ENCODE measurements at places on chromosomes 16 and 17.

DNA sequence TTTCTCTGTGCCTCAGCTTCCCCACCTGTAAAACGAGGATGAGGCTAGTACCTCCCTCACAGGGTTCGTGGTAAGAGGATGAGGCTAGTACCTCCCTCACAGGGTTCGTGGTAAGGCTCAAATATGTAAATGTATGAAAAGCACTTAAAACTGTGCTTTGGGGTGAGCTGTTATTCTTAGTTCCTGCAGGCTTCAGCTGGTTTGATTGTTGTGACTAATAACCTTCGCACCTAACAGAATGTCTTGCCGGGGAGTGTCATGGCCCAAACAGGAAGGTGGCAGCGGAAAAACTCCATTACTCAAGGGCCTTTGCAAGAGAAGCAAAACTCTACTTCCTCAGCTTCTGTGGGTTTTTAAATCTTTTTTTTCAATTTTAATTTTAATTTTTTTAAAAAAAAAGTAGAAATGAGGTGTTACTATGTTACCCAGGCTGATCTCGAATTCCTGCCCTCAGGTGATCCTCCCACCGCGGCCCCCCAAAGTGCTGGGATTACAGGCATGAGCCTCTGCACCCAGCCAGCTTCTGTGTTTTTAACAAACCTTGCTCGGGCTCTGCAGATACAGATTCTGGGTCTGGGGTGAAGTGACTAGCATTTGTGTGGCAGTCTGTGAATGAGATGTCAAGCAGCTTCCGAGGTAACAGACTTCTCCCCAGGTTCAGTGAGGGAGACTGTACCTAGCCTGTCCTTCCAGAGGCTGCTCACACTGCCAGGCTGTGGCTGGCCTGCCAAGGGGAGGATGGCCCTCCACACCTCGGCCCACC lies 103.0 kb downstream of the RAB11FIP4 start:
- DNase-seq: peak; percentile 61

- DNase-seq: peak; percentile 85
These were observed 16.1 kb upstream of the TNFRSF13B start for GRCh38 chr17:16987830-16988601.

GRCh38 chr16:11082860-11083388 lies 138.6 kb downstream of the CLEC16A start:
- DNase-seq: no peak

- no peak for DNase-seq
These were observed 2.8 kb upstream of the IL21R start for GRCh38 chr16:27398894-27399853.

DNA sequence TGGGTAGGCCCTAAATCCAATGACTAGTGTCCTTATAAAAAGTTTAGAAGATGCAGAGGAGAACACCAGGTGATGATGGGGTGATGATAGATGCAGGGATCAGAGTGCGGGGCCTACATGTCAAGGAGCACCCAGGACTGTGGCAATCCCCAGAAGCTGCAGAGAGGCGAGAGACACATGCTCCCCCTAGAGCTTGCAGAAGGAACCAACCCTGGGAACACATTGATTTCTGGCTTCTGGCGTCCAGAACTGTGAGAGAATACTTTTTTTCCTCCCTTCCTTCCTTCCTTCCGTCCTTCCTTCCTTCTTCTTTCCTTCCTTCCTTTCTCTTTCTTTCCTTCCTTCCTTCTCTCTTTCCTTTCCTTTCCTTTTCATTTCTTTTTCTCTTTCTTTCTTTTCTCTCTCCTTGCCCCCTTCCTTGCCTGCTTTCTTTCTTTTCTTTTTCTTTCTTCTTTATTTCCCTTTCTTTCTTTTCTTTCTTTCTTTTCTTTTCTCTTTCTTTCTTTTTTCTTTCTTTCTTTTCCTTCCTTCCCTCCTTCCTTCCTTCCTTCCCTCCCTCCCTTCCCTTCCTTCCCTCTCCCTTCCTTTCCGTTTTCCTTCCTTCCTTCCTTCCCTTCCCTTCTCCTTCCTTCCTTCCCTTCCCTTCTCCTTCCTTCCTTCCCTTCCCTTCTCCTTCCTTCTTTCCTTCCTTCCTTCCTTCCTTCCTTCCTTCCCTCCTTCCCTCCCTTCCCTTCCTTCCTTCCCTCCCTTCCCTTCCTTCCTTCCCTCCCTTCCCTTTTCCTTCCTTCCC lies 134.3 kb downstream of the HAPSTR1 start:
- no peak for DNase-seq

- DNase-seq: peak; percentile 50
These were observed 23.5 kb upstream of the FOXK2 start for GRCh38 chr17:82495844-82496528.

DNA sequence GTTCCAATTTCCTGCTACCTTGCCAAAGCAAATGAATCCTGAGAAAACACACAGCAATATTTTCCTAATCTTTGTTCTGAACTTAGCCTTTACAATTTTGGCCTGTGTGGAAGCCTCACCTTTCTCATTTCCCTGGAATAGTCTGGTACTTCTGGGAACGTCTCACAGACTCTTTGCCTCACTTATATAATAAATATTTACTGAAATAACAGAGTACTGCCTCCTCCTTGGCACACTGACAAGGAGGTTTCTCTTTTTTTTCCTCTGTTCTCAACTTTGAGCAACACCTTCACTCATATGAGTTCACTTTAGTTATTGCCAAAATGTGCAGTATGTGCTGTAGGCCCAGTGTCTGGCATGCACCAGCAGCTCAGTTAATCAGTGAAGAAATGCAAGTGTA lies 37.3 kb downstream of the HSD17B2 start:
- DNase-seq: no peak

DNA sequence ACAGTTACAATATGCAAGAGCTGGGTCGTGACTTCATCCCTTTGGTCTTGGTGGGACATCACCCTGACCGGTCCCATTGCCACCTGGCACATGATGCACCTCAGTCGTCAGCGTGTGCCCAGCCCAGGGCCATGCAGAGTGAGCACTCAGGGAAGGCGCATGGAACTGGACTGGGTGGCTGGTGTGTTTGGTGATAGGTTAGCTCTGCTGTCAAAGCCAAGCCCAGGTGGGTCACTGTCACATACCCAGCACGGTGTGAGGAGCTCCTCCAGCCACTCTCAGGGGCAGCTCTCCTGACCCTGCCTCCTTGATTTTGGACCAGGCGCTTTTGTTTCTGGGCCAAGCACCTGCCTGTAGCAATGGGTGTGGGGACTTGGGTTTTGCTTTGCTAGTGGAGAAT lies 180.9 kb downstream of the RAB11FIP4 start:
- DNase-seq: no peak

GRCh38 chr17:12730931-12731521 lies 58.3 kb upstream of the ARHGAP44 start:
- peak; percentile 81 for DNase-seq

- DNase-seq: peak; percentile 81
These were observed at the start of gene ORAI3 for GRCh38 chr16:30948667-30949649. Gene ORAI3, plus strand, starts transcription at chr16:30949068. Its CDS starts 222 bp downstream, at chr16:30949290.

DNA sequence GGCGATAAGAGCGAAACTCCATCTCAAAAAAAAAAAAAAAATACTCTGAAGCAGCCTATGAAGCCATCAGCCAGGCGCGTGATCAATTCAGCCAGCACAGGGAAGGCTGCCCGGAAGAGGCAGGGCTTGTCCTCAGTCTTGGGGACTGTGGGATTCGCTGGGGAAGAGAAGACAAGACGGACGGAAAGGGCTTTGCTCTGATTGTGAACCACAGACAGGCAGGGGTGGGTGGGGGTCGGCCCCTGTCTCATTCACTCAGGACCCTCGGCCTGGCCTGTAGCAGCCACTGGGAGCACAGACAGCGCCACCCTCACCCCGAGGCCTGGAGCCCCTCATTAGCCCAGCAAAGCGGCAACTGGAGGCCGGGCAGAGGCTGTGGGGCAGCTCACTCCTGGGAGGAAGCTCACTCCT lies 37.2 kb downstream of the ABR start:
- DNase-seq: no peak

DNA sequence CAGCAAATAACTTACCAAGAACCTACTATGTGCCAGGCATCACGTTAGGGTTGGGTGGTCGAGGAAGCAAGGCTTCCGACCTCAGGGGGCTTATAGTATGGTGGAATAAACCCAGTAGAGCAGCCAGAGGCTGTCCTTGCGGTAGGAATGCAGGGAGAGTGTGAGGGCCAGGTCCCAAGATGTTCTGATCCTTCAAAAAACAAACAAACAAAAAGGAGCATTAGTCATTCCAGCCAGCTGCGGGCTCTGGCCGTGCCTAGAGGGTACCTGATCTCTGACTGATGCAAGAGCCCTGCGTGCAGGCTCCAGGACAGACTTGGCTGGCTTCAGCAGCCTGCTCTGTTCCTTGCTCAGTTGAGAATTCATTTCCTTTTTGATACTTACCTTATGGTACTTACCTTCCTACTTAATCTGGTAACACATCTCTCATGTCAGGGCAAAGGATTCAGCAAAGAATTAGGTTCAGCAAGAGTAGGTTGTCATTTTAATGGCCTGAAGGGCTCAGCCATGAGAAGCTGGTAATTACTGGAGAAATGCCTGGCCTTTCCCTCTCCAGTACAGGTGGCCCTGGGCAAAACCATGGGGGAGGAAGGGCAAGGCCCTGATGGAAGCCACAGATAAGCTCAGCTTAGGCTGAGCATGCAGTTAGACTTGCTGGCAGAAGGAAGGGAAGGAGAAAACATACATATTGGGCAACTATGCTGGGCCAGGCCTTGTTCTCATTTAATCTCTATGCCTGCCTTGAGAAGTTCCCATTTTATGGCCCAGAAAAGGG lies 18.4 kb downstream of the CYB5D2 start:
- no peak for DNase-seq

- DNase-seq: no peak
These were observed 17.3 kb upstream of the ENDOV start for GRCh38 chr17:80397686-80398085.

GRCh38 chr17:13162361-13162760 lies 144.5 kb upstream of the ELAC2 start:
- no peak for DNase-seq

DNA sequence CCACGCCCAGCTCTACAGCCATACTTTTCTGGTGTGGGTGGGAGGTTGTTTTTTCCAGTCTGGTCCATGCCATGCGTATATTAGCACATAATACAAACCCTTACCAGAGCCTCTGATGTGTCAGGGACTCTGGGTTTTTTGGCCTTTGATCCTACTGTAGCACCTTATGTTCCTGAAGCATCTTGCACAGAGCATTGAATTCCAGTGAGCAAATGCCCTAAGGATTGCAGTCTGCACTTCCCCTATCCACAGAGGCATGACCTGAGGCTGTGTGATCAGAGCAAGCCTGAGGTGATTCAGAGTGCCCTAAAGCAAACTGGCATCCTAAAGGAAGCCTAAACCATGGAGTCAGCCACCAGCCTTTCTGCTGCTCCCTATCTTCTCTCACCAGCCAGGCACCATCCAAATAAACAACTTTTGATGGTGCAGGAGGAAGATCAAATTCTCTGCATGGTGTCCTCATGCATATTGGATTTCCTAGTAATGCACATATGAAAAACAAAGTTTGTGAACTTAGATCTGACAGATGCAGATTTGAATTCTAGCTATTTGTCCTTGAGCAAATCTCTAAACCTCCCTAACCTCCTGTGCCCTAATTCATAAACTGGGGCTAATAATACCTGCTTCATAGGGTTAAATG lies 41.2 kb upstream of the HAS3 start:
- DNase-seq: no peak

DNA sequence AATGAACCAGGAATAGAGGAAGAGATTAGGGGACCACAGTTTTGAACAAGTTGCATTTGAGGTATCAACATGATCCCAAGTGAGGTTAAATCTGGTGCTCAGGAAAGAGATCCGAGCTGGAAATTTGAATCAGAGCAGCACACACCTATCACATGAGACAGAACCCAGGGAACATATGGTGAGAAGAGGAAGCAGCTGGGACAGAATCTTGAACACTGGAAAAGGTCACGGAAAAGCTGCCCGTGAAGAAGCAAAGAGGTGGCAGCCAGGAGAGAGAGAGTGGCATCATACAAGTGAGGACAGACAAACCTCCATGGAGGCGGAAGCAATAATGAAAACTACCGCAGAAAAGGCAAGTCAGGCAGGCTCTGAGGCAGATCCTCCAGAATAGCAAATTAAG lies 36.1 kb downstream of the USP31 start:
- DNase-seq: no peak

DNA sequence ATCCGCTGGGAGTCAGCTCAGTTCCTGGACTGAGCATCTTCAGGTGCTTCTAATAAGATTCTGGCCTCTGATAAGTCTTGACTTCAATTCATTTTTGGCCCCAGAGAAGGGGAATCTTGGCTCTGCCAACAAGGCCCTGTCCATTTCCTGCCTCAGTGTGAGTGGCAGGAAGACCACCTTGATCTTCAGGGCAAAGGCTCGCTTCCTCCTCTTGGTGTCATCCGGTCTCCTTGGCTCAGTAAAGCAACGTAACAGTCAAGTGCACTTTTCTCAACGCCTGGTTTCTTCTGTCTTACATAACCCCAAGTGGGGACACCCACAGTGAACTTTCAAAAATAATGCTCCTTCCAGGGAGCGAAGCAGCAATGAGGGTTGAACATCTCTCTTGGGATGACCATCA lies 169.8 kb downstream of the PRKCB start:
- DNase-seq: no peak

DNA sequence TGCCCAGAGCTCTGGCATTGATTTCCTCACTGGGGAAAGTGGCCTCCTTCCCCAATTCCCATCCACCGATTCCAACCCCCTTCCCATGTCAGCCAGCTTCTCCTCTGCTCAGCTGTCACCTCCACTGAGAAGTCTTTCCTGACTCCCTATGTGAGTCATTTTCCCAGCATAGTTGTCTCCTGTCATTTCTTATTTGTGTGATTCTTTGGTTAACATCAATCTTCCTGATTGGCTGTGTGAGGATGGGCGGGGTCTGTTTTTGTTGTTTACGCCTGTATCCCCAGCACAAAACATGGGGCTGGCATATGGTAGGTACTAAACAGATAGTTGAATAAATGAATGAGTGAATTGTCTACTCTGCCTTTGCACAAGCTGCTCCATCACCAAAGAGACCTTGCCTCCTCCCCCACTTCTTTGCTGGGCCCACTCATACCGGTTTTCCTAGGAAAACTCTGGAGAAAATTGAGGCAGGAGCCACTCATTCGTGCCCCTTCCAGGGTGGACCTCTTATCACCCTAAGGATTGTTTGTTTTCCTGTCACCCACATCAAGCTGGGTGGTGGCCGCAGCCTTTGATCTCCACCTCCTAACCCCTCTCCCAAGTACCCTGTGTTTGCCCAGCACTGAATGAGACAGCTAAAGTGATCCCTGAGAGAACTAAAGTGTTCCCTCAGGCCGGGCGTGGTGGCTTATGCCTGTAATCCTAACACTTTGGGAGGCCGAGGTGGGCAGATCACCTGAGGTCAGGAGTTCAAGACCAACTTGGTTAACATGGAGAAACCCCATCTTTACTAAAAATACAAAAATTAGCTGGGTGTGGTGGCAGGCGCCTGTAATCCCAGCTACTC lies 1.2 kb upstream of the GRB7 start:
- DNase-seq: no peak

- DNase-seq: no peak
These were observed 46.2 kb downstream of the MYH3 start for GRCh38 chr17:10610884-10611283.

- peak; percentile 46 for DNase-seq
These were observed 9.6 kb downstream of the MT1X start for GRCh38 chr16:56691885-56692284.

- no peak for DNase-seq
These were observed 9.7 kb downstream of the CTCF start for GRCh38 chr16:67571981-67572431.

GRCh38 chr16:78321620-78322360 lies 222.3 kb downstream of the WWOX start:
- no peak for DNase-seq
